NCI-H526 (cell line): ENCODE measurements at places on chromosomes 7 and 10.

GRCh38 chr10:10878963-10879362 lies 138.7 kb upstream of the CELF2 start:
- DNase-seq, result no peak

DNA sequence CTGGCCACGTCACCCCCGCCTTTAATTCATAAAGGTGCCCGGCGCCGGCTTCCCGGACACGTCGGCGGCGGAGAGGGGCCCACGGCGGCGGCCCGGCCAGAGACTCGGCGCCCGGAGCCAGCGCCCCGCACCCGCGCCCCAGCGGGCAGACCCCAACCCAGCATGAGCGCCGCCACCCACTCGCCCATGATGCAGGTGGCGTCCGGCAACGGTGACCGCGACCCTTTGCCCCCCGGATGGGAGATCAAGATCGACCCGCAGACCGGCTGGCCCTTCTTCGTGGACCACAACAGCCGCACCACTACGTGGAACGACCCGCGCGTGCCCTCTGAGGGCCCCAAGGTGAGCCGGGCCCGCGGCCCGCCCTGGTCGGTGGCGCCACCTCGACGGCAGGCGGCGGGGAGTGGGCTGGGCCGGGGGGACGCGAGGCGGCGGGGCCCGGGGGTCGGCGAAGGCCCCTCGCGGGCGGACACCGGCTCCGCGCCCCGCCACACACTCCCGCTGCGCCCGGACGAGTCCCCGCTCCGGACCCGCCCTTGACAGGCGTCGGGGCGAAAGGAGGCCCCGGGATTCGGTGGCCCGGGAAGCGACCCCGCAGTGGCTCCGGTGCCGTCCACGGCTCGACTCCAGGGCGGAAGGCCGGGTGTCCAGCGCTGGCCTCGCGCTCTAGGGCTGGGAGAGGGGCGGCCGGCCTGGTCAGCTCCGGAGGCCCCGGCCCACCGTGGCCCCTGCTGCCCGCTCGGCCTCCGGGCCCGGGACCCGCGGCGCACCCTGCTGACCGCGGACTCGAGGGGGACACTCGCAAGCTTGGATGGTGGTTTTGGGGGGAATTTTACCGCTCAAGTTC lies 557 bp downstream of the BAG3 start:
- peak; percentile 33 for DNase-seq

DNA sequence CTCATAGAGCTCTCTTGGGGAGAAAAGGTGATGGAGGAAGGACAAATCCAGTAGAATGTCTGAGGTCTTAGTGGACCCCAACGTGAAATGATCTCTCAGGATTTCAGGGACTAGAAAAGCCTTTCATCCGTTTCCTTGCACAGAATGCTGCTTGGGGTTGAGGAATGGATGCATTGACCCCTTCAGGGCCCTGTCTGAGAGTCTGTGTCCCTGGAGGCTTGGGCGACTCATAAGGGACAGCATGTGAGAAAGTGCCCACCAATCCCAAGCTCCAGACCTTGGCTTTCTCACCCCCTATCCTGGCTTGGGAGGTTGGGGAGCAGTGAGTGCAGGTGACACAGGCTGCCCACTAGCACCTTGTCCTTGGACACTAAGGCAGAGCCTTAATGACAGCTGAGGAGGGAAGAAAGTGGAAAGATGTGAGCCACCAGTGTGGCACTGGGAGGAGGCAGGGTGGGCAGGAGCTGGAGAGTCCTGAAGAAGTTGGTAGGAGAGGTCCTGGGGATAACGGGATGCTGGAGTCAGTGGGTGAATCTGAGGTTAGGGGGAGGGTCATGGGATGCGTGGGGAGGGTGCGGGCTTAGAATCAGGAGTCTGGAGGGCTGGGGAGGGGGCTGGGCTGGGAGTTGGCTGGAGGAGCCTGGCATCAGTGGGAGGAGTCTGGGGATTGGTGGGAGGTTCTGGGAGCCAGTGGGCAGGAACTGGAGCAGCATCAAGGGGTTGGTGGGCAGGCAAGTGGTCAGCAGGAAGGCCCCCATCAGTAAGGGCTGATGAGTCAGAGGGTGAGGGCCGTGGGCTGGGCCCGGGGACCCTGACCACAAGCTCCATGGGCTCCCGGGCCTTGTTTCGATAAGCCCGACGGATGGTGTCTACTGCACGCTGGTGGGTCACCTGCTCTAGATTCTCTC lies 8.6 kb downstream of the LZTS2 start:
- DNase-seq, result no peak

- no peak for DNase-seq
Observed at GRCh38 chr7:131338173-131338572, 10.5 kb downstream of the MKLN1 start.

- DNase-seq, result peak; percentile 67
Observed at GRCh38 chr7:5704534-5704922, 76.9 kb downstream of the RNF216 start.

DNA sequence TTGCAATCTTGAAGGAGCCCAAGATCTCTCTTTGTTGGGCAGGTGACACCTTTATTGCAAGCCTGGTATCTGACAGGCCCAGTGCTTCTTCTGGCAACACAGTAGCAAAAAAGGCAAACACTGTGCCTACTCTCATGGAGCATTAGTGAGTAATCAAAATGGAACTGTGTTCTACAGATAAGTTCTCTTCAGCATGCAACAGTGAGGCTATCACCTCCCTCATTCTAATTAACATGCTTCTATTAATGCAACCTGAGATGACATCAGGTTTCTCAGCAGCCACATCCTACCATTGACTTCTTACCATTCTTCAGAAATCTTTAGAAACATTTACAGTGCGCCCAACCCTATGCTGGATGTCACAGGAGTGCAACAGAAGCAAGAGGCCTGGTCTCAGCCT lies 77.9 kb upstream of the KCNMA1 start:
- no peak for DNase-seq

- DNase-seq, result peak; percentile 82
Observed at GRCh38 chr7:149883452-149883861, 9.7 kb downstream of the ATP6V0E2 start.

- DNase-seq, result no peak
Observed at GRCh38 chr10:121696854-121697253, 98.6 kb upstream of the FGFR2 start.

- no peak for DNase-seq
Observed at GRCh38 chr10:92699518-92700381, 10.0 kb downstream of the HHEX start.

- no peak for DNase-seq
Observed at GRCh38 chr10:30215623-30216022, 133.5 kb downstream of the MTPAP start.

DNA sequence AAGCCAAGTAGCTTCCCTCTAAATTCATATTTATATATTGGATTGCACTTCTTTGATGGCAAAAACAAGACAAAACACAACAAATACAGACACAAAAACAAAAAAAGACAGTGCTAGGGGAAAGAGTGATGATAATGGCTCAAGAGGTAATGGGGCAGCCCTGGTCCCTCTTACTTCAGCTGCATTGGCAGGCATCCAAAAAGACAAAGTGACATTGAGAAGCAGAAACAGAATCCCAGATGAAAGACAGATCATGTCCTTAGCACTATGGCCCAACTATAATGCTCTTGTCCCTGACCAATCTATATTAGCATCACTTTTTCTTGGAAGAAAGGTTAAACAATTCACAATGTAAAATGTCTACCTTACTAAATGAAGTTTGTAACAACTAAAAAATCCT lies 76.2 kb downstream of the GPR85 start:
- DNase-seq, result no peak

DNA sequence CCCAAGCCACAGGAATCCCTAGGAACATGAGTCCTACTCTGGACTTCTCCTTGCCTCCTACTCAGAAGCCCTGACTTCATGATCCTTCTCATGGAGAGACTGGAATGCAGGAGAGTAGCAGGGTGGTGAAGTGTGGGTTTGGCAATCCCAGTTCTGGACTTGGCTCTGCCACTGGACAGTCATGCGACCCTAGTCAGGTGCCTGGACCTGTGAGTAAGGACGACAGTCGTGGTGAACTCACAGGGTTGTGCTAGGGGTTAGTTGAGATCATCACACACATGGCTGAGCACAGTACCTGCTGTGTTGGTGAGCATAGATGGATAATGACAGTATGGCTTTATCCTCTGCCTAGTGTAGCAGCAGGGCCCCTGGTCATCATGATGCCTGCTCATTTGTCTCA lies 117.9 kb downstream of the LRRC18 start:
- DNase-seq, result no peak

GRCh38 chr10:13402021-13402420 lies 53.9 kb upstream of the SEPHS1 start:
- DNase-seq, result no peak

DNA sequence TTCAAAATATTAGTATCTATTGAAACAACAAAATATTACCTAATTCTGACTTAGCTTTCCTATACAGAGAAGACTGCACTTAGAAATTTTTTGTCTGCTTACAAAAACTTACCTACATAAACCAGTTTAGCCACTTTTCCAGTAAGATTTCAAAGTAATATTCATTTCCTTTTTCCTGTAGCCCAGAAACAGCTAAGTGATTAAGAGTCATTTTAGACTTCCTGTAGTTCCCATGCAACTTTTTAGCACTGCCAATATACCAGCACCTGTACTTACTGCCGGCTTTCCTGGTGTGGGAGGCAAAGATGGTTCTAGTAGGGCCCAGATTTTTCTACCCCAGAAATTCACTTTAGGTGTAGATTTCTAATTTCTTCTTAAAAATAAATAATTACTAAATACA lies 21.8 kb downstream of the NT5C2 start:
- DNase-seq, result no peak
